RKO (cell line): ENCODE measurements at places on chromosomes 7 and 10.

- peak; percentile 44 for DNase-seq
These were observed 36.3 kb downstream of the SUFU start for GRCh38 chr10:102540023-102540422.

DNA sequence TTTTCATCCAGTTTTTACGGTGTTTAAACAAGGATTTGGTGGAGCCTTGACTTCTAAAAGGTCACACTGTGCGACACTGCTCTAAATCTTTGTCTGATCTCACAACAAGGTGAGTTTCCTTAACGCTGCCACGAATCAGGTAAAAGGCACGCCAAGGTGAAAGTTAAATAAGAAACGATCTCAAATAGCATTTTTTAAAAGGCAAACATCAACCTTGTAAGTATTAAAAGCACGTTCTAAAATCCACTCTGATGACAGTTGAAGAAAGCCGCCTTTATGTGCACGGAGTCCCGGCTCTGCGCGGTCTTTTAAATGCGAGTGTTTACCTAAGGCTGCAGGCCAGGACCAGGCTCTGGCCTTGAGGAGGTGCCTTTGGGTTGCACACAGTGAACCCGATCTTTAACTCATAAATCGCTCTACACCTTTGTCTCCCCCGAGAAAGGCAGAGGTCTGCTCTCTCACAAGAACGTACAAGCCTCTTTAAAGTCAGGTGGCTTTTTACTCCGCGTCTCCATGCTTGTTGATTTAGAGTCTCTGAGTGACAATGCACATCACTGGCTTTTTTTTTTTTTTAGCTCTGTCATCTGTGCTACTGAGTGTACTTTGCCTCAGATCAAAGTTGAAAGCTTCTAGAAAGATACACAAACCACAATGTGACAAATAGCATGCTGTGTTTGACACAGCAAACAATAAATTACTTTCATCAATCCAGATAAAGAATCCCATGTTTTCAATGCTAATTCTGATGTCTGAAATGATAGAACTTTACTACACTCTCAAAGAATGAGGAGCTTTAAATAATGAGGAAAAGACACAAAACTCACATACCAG, 25.9 kb upstream of the RNF32 start:
- no peak for DNase-seq

GRCh38 chr10:28505359-28505959, 27.5 kb upstream of the WAC start:
- no peak for DNase-seq

- no peak for DNase-seq
These were observed 681.4 kb downstream of the LRMDA start for GRCh38 chr10:76112826-76113150.

DNA sequence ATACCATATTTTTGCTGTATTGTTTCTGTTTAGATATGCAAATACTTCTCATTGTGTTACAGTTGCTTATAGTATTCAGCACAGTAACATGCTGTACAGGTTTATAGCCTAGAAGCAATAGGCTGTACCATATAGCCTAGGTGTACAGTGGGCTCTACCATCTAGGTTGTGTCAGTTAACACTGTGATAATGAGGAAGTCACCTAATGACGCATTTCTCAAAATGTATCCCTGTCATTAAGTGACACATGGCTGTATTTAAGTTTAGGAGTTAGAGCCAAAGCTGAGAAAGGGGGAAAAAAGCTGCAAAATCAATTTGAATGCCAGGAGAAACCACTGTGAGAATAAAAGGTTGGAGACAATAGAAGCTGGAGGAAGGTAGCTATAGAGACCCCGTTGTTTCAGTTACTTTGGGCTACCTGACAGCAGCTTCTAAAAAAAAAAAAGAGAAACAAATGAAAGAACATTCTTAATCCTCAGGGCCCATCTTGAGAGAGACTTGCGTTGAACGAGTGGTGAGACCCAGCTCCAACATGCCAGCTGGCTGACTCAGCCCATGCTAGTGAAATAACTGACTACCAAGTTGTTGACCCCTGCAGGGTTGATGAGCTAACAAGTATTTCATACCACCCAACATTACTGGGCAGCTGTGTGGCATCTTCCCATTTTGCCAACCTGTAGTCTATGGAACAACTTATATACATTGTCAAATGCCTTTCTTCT, 8.7 kb downstream of the STARD3NL start:
- DNase-seq, result no peak

GRCh38 chr7:6409944-6410693, 37.6 kb downstream of the DAGLB start:
- DNase-seq, result no peak

DNA sequence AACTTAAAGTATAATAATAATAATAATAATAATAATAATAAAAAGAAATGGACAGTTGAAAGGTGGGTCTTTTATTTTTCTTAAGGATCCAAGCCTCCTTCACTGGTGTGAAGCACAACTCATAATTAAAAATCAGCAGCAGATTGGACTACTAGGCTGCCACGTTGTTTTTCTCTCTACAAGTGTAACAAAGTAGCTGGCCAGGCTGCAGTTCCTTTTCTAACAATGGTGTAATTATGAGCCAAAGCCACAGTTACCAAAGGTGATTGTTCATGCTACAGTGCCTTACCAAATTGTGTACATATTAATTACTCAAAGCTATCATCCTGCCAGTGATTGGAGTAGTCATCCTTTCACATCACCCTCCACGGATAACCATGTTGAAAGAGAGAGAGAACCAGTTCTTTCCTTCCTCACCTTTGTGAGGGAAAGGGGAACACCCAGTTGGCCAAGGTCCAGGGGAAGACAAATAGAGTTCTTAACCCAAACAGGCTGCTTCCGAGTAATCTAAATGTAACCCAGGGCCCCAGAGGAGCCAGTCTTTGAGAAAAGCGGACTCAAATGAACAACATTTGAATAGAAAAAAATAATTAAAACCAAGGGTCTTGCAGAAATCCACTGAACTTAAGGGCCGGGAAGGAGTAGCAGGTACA, 86.3 kb upstream of the NPS start:
- DNase-seq, result no peak
